ENCODE measurements at places on chromosomes 2 and 18.
A peak's percentile ranks its signal among the peaks of the same experiment; 100 is the strongest.

DNA sequence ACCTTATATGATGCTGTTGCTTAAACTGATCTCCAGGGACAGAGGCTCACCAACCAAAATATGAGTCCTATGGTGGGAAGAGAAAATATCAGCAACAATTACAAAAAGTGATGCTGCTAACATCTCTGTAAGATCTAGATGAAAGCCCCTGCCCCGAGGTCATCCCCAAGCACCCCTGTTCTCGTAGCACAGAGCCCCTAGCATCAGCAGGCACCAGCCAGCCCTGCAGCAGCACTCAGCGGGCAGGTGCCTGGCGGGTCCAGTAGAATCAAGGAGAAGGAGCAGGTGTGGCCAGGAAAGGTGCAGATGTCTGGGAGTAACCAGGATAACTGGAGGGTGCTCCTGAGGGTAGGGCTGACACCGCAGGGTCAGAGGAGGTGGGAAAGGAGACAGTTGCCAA is 474.2 kb upstream of the MYT1L start:
- DNase-seq: no peak

DNA sequence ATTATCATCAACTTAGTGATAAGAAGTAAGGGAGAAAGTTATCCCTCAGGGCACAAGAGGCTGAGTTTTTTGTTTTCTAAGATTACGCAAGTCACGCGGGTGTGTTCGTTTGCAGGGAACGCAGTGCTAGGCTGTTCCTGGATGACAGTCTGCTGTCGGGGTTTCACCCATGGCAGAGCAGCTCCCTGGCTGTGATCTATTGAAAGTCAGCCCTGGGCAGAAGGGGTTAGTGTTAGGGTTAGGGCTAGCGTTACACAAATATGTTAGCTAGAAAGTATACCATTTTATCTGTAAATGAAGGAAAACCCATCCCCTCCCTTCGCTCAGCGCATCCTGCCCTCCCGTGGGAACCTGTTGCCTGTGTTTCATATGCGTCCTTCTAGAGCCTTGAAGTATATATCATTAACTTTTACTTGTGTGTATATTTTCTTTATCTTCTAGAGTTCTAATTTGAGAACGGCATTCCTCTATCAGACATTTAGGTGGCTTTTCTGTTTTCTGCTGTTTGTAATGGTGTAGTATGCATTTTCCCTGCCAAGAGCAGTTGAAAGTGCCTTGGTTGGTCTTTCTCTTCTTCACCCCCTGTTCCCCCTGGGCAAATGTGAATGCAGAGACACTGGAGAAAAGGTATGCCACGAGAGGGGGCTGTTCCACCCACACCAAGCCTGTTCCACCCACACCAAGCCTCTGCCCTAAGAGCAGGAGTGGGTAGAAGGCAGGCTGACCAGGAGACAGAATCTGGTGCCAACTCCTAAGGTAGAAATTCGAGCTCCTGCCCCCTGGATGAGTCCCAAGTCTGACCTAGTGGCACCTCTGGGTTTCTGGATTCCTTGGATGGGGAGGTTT is 47.0 kb downstream of the ARMC9 start:
- DNase-seq: no peak

- no peak for DNase-seq
Observed at GRCh38 chr2:225662101-225662500, 262.6 kb downstream of the NYAP2 start.

DNA sequence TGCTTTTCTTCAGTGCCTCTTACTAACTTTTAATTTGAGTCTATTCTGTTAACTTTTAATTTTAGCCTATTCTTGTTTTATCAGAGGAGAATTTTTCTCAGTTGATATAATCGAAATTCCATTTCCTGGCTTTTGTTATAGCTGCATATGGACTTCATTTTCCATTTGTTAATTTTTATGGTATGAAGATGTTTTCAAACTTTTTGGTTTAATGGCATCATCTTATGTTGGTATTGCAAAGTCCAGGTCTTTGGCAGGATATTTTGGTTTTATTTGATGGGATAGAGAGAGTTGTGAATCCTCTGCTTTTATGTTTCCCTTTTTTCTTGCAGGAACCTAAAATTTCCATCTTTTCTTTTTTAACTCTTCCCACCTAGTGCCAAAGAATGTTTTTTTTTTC is 70.9 kb upstream of the RAPGEF4 start:
- no peak for DNase-seq

DNA sequence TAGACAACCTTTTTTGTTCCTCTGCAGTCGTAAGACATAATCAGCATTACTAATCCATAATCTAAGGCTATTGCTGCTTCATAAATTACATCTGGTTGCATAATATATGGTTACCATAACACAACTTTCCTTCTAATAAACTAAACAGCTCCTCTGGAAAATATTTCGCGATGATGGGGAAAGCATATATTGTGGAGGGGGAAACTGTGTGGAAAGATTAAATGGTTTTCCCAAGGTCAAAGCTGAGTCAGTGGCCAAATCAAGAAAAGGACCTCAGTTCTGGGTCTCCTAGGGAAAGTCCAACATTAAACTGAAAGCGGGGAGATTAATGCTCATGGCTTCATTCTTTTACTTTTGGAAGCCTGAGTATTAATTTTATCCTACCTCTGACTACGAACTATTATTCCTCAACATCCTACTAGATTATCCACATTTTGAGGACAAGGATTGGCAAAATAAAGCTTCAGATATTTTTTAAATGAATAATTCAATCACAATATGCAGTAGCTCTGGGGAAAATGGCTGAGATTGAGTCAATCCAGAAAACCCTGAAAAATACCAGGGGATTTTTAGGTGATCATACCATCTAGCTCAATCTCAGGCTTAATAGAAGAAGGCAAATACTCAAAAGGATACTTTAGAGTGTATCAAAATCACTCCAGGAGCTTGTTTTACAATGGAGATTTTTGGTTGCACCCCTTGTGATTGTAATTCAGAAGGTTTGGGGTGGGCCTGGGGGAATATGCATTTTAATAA is 33.8 kb upstream of the STK17B start:
- no peak for DNase-seq

DNA sequence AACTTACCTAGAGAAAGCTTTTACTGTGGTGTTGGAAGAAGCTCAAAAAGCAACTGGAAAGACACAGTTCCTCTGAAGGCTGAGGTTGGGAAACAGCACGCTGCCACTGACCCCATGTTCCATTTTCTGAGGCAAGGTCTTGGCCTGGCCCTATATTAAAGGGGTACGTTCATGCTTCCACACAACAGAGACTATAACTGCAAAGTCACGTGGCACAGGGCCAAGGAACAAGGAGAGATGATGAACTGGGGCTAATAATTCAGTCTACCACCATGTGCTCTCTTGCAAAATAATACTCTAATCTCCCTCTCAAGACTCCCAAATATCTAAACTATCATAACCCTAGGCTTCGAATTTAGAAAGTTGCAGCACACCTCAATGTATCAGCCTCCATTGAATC is 381.6 kb downstream of the DSEL start:
- DNase-seq: no peak

- peak; percentile 36 for DNase-seq
Observed at GRCh38 chr2:224027070-224027469, 12.0 kb downstream of the SERPINE2 start.

- DNase-seq: no peak
Observed at GRCh38 chr2:27914805-27915175, 24.3 kb downstream of the BABAM2 start.

- no peak for DNase-seq
Observed at GRCh38 chr2:227655454-227655853, 11.2 kb upstream of the SCYGR5 start.

DNA sequence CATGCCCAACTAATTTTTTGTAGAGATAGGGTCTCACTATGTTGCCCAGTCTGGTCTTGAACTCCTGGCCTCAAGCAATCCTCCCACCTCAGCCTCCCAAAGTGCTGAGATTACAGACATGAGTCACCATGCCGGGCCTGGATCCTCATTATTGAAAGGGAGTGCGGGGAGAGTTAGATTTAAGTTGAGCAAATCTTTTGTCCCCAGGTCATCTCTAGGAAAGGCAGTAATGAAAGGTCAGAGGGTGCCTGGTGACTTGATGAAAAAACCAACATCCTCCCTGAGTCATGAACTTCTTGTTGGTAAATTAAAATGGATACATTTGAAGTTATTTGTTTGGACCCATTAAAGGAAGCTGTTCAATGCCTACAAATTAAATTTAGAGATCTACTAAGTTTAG is 25.1 kb downstream of the STAT4 start:
- no peak for DNase-seq

DNA sequence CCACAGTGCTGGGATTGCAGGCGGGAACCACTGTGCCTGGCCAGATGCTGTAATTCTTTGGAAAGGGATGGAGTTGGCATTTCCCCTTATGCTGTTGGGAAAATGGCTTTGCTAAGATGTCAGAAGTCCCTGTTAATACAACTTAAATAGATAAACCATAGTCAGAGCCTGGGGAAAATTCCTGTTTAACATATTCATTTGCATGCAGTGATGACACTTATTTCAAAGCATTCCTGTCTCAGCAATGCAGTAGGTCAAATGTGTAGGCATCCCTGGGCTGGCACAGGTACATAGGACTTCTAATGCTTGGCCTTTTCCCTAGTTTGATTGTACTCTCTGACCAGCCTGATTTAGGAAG is 38.6 kb downstream of the RAMP1 start:
- no peak for DNase-seq

DNA sequence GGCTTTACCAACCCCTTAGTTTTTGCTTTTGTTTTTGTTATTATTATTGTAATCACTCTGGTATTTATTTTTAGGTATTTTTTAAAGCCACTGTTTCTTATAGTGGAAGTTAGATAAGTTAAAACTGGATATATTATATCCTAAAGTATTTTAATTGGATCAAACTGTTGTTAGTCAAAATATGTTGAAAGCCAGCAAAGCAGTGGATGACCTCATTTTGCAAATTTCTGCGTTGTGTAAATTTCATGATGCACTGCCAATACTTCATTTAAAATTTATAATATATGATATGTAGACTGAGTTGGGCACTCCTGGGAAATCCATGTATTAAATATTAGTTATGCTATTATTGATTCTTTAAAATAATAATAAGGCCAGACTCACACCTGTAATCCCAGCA is 661.7 kb upstream of the NRXN1 start:
- no peak for DNase-seq

DNA sequence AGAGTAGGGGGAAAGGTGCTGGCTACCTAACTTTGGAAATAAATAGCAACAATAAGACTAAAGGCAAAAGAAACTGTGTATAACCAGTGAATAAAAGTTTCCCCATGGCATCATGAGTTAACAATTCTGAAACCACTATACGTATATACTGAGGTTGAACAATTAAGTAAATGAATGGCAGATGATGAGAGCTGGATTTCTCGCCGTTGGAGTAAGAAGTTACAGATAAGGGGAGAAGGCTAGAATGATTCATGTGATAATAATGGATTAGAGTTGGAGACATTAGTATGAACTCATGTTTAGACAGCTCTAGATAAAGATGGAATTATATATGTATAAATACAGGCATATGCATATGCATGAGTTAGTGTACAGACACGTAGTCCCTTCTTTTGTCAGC is 152.7 kb downstream of the UBR3 start:
- no peak for DNase-seq

GRCh38 chr18:297936-298335 is 30.1 kb upstream of the THOC1 start:
- no peak for DNase-seq

DNA sequence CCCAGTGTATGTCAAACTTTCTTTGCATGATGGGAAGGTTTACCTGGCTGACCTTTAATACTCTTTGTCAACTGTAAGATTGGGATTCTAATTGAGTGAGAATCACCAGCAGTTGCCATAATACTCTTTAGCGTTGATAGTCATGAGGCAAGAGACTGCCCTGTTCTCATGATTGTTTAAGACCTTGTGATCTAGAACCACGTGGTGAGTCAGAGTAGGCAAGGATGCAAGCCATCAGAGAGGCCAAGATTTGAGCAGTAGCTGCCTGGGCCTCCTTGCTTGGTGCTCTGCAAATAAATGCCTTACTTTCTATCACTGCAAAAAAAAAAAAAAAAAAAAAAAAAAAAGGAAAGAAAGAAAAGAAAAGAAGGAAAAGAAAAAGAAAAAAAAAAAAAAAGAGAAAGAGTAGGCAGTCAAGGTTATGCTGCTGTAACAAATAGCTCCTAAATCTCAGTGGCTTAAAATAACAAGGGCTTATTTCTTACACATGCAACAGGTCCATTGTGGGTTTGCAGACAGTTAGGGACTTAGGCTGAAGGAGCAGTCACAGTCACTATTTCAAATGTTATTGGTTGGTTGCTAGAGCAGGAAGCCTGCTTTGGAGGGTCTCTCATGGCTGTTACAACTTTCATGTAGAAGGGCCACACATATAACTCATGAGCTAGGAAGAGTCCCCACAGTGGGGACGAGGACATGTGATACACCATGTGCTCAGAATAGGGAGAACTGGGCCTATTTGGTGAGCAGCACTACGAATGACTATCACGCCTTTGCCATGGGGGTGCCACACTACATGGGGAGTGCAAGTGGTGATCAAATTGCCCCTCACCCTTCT is 21.7 kb downstream of the IL1R2 start:
- DNase-seq: no peak

DNA sequence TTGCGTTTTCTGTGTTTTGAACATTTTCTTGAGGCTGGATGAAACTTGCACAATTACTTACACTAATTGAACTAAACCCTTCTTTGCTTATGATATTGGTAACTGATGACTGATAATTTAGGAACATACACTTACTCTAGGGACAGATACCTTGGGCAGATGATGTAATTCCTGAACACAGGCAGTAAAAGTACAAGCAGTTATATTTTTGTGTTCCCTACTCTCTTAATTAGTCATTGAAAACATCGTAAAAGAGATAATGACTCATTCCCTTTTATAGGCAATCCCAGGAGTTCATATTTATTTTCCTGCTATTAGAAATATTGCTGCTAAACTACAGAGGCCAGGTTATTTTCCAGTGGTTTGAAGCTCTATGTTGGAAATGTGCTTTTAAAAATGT is 46.4 kb downstream of the CCDC85A start:
- no peak for DNase-seq

GRCh38 chr2:8634466-8635172 is 47.2 kb upstream of the ID2 start:
- DNase-seq: no peak

DNA sequence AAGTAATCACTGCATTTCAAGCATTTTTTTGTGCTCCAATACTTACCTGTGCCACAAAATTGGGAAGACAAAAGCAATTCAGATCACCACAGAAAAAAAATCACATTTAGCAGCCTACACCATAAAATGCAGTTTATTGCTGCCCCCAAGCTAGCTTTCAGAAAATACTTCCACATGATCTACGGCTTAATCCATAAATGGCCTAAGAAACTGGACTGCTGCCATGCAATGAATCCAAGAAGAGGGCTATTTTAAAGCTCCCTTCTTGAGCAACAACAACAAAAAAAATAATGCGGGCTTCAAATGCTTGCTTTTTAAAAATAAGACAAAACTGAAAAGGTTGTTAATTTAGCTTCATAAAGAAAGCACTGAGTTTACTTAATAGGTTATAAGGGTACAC is 272.3 kb downstream of the RAD51AP2 start:
- no peak for DNase-seq

- DNase-seq: no peak
Observed at GRCh38 chr2:76809136-76809535, 713.0 kb downstream of the LRRTM4 start.

DNA sequence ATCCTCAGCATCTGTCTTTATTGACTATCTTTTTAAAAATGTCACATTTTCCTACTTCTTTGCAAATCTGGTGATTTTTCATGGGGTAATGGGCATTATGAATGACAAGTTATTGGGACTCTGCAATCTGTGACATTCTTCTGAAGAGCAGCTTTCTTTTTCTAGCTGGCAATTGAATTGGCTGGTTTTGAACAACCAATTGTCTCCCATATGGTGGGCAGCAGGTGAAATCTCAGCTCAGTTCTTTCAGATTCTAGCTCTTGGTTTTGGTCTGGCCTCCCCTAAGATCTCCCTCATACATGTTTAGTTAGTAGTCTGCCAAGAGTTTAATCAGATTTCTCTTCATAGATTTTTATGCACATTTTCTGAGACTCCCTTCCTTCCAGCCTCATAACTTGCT is 107.9 kb upstream of the EPB41L3 start:
- no peak for DNase-seq
